Right cardiac atrium (tissue), 5 donors: ENCODE measurements at places on chromosomes 1 and 21. TPM values are rescaled to one million over a fixed set of nuclear protein-coding genes. Genes with fewer than 3 reads are reported as not detected.
A peak's percentile ranks its signal among the peaks of the same experiment; 100 is the strongest.

GRCh38 chr21:15407585-15407984 is 322.2 kb upstream of the USP25 start:
- no peak for DNase-seq

- no peak for DNase-seq
Measured at GRCh38 chr1:210951279-210951678, 182.7 kb downstream of the KCNH1 start.

- no peak for DNase-seq
Measured at GRCh38 chr1:203081465-203082230, 4.2 kb downstream of the MYOG start.

DNA sequence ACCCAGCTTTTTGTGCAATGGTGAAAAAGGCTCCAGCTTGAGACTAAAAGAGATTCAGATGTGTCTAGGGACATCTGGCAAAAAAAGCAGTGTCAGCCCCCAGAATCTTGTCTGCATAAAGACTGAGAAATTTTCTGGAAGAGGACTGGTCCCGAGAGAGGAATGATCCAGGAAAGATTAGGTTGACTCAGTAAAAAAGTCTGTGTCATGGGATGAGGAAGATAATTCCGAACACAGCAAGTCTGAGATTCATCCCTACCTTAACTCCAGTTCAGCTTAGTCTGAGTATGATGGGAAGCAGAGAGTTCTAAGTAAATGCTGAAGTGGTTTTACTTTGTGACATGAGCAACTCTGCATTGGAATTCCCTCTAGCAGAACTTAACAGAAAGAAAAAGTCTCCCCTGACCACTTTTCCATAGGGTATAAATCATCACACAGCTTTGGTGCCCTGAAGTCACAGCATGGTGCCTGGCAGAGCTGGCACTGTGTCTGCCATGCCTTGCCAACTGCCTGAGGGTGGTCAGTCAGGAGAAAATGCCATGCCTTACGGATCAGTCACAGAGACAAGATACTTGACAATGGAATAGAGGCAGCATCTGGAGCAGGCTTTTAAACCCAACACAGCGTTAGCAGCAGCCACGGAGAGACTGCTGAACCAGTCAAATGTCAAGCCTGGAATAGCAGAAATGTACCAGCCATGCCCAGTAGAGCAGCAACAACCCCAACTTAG is 153.4 kb downstream of the ZC3H11B start:
- DNase-seq: no peak

DNA sequence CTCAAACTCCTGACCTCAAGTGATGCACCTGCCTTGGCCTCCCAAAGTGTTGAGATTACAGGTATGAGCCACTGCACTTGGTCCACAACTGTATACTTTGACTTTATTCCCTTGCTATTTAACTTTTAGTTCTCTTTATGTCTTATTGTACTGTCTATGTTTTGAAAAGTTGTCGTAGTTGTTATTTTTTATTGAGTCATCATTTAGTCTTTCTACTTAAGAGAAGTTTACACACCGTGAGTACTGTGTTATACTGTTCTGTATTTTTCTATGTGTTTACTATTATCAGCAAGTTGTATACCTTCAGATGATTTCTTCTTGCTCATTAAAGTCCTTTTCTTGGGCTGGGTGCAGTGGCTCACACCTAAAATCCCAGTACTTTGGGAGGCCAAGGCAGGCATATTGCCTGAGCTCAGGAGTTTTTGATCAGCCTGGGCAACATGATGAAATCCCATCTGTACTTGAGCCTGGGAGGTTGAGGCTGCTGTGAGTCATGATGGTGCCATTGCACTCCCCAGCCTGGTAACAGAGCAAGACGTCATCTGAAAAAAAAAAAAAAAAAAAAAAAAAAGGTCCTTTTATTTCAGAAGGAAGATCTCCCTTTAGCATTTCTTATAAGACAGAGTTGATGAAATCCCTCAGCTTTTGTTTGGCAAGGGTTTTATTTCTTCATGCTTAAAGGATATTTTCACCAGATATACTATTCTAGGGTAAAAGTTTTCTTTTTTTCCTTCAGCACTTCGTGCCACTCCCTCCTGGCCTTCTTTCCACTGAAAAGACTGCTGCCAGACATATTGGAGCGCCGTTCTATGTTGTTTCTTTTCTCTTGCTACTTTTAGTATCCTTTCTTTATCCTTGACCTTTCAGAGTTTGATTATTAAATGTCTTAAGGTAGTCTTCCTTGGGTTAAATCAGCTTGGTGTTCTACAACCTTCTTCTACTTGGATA is 47.6 kb downstream of the TNFSF18 start:
- peak; percentile 28 for DNase-seq

- DNase-seq: no peak
Measured at GRCh38 chr1:104868794-104869193, 1119.1 kb downstream of the AMY1C start.

DNA sequence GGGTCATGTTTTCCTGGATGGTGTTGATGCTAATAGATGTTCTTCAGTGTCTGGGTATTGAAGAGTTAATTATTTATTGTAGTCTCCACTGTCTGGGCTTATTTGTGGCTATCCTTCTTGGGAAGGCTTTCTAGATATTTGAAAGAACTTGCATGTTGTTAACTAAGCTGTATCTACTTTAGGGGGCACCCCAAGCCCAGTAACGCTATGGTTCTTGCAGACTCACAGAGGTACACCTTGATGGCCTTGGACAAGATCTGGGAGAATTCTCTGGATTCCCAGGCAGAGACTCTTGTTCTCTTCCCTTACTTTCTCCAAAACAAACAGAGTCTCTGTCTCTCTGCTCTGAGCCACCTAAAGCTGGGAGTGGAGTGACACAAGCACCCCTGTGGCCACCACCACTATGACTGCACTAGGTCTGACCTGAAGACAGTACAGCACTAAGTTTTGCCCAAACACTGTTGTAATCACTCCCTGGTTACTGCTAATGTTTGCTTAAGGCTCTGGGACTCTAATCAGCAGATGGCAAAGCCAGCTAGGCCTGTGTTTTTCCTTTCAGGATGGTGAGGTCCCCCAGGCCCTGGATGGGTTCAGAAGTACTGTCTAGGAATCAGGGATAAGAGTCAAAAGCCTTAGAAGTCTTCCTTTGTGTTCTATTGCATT is 76.5 kb upstream of the C1orf21 start:
- DNase-seq: no peak

Gene MPZ
- total RNA-seq: 10.2 TPM

Gene KCND3
- total RNA-seq: 25.6 TPM

Gene GIPC2
- 1.7 TPM for total RNA-seq
